ENCODE measurements at places on chromosomes 3 and 15.

GRCh38 chr15:91891788-91892345 lies 38.4 kb downstream of the SLCO3A1 start:
- DNase-seq = no peak

DNA sequence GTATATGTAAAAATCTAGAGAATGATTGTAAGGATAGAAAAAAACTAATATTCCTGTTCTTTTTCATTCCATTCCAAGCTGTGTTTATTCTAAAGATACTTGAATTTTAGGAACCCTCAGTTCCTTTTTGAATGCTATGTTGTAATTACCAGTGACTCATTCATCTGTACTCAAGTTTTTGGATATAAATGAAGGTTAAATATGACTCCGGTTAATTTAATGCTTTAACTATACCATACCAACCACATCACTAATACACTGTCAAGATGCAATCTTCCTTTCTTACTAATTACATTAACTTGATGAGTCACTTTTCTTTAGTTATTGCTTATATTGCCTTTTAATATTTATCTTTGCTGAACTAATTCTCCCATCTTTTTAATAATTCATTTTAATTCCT lies 68.8 kb upstream of the ZNF148 start:
- DNase-seq = peak; percentile 32

- DNase-seq = no peak
Observed at GRCh38 chr3:25420147-25420546, 7.9 kb upstream of the RARB start.

DNA sequence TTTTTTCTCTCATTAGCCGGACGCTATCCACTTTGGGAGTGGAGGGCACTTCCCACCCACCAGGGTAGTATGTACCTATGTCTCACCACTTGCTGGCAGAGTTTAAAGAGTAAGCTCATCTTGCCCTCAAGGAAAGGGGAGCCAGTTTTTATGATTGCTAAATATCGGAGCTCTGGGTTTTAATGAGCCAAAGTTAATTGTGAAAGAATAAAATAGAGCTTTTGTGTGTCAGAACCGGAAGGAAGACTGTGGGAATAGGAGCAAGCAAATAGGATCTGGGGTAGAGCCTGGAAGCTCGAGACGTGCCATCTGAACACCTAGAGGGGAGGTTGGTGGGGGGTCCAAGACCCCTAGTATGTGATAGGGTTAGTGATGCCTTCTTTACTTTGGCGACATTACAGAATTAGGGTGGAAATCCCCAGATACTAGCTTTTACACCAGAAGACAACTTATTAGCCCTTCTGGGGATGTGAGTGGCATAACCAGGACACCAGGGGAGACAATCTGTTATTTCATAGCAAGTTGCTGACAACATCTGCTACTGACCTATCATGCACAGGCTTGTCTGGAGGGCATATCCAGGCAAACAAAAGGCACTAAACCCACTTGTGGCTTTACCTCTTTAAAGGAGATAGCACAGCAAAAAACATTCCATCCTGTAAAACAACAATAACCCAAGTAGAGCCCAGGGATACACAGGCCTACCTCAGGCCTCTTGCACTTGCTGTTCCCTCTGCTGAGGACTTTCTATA lies 333.8 kb downstream of the ZNF621 start:
- DNase-seq = no peak

DNA sequence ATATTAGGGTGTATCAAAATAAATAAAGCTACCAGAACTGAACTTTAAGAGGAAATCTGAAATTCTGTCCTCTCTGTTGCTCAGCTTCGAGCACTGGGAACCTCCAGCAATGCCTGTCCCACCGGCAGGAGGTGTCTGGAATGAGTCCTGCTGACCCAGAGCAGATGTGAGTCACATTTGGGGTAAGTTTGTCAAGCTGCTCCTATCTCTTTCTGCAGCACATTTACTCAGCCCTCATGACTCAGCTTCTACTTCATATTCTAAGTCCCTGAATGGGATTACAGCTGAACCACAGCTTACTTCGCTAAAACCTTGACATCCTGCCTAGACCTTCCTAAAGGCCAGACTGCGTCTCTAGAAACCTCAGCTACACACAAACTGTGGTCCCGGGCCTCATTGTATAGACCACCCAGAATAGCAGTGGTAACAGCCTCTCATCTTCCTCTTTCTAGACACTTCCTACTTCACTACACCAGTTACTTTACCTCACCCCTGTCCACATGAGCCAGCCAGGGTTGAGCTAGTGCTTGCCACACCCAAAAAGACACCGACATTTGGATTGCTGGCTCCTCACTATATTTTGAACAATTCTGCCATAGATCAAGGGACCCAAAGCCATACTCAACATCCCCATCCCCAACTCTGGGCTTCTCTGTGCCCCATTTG lies 109.6 kb upstream of the TMCO5A start:
- no peak for DNase-seq

GRCh38 chr3:196585044-196585757 lies 16.7 kb downstream of the FBXO45 start:
- DNase-seq = no peak

- DNase-seq = no peak
Observed at GRCh38 chr15:93497291-93497690, 408.3 kb upstream of the RGMA start.

DNA sequence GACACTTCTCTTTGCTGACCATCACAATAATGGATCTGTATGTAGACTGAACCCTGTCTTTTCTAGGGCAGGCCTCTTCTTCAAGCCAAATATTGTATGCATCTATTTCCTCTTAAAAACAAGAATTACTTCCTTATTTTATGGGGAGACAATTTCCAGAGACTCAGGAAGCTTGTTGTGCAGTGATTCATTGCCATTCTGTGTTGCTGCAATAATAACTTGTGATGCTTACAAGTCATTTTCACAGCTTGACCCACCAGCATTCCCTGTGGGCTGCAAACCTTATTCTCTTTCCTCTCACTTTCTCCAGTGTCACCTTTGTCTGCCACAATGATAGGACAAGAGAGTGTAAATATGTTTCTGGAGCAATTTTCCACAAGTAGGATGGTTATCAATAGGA lies 276.7 kb upstream of the SGO1 start:
- DNase-seq = no peak

GRCh38 chr3:16264174-16264707 lies 502 bp downstream of the DPH3 start:
- DNase-seq = peak; percentile 6

DNA sequence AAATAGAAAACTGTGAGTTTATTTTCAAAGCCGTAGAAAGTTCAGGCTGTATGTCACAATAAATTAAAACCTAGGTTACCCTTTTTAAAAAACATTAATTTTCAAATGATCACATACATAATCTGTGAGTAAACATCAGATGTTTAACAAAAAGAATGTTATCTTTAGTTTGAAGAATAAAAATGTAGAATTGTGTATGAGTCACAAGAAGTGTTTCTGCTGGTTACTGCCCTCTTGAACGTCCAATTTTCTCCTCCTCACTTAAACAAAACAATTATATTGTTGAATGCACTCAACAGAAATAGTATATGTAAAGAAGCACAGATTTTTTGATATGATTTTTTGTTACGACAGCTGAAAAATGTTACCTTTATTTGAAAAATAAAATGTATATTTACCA lies 855.1 kb downstream of the ROBO1 start:
- no peak for DNase-seq

- DNase-seq = no peak
Observed at GRCh38 chr15:68152342-68152741, 52.8 kb downstream of the CALML4 start.

- no peak for DNase-seq
Observed at GRCh38 chr15:41020829-41021228, 67.6 kb downstream of the CHAC1 start.

- no peak for DNase-seq
Observed at GRCh38 chr15:76035593-76035992, 23.4 kb upstream of the NRG4 start.

DNA sequence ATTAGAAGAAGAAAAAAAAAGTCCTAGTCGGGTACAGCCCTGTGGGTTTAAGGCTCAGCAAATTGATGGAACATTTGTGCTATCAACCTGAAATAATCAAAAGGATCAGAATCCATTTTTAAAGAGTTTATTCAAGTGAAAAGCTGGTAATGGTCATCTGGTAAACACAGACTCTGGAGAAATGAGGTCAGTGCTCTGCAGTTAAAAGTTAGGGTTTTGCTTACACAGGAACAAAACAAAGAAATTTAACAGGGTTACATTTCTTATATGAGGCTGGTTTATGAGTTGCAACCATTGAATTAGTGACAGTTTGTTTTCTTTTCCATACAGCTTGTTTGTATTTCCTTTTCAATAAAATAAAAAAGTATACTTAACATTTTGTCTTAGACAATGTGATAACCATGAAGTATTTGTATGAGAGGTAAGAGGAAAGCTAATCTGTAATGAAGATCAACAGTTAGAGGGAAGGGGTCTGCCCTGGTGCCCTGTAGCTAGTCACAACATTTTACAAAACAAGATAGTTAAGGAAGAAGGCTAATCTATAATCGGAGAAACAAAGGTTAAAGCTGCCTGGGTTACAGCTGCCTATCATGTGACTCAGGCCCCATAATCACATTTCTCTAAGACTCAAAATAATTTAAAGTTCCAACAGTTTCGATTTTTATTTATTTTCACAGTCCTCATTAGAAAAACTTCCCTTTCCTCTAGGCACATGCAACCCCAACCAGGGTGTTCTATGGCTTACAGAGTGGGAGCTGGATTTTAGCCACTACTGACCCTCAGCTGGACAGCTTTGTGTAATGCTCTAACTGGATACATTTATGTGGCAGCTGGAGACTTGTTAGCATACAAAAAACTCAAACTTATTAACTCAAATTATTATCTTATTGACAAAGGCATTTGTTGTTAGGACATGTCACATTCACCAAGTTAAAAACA lies 98.1 kb upstream of the ACP3 start:
- no peak for DNase-seq

DNA sequence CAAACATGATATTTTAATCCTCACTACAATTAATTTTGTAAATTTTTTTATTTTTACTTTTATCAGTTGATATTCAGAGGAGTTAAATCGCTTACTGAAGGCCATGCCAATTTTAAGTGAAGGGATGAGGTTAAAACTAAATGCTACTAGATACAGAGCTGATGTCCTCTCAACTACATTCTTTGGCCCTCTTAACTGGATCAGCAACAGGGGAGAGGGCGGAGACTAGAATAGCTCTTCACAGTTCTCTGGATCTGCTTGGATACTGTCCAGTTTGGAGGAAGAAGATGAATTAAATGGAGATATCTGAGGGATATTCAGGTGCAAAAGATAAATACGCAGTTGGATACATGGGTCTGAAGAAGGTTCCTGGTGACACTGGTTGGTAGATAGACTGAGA lies 85.6 kb upstream of the LYSMD4 start:
- no peak for DNase-seq

DNA sequence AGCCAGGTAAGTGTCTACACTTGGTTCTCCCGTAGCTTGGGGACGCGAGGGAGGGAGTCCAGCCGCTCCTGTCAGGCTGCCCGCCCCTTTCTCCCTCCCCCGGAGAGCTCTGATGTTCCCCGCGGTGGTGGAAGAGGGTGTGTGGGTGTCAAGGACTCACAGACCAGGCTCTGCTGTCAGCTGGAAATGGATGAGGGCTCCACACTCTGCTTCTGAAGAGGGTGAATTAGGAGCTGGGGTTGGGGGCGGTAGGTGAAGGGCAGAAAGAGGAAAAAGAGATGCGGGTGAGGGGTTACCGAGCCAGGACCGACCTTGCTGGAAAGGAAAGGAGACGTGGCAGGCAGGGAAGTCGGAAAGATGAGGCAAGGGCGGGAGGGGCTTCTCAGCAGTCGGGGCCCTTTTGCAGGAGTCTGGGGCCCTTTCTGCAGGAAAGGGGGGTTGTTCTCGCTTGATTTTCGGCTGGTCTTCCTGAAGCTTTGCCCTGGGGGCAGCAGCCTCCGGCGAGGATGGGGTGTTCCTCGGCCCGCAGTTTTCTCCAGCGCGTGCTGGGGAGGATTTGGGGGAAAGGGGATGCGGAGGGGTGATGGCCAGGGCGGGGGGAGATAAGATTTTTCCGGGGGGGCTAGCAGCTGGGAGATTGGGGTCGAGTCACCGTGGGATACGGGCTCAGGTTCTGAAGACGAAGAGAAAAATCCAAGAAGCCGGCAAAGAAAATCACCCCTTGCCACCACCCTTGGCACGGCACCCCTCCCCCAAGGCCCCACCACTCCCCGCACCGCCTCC lies 602 bp upstream of the BAHD1 start:
- peak; percentile 20 for DNase-seq

DNA sequence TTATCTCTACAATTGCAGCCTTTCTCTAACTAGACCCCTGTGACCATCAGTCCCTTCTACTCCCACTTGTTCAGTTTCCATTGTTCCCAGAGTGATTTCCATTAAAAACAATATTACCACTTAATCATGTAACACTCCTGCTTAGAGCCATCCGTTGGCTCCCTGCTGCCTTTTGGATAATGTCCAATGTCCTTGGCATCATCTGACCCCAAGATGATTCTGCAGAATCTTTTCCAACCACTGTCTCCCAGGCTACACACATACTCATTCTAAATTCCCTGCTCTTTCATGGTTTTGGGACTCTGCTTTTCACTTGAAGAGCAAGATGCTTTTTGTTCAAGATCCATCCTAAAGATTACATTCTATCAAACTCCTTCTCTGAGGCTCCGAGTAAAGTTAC lies 7.1 kb downstream of the KCNH8 start:
- DNase-seq = no peak

GRCh38 chr3:153137626-153138025 lies 24.4 kb upstream of the RAP2B start:
- peak; percentile 55 for DNase-seq

- no peak for DNase-seq
Observed at GRCh38 chr15:76514282-76514681, 177.7 kb downstream of the ISL2 start.

DNA sequence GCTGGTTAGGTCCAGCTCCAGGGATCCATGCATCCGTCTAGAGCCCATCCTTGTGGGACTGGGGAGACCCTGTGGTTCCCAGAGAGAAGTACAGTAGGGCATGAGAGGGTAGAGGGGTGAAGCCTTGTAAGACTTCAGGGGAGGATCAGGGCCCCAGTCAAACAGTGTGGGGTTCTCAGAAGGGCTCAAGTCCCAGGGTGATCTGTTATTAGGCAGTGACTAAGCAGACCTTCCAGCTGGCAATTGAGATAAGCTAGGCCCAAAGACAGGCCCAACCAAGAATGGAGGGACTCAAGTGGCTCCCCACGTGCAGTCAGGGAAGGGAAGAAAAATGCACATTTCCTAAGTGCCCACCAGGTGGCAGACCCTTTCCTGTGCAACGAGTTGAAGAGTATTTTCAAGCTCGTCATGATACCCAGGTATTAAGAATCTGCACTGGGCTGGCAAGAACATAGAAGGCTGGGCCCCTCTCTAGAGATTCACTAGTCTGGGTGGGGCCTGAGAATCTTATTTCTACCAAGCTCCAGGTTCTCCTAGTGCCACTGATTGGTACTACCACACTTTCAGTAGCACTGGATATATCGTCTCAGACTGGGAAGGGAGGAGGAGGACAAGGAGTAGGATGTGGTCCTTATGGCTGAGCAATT lies 240.8 kb downstream of the NR1D2 start:
- DNase-seq = no peak

DNA sequence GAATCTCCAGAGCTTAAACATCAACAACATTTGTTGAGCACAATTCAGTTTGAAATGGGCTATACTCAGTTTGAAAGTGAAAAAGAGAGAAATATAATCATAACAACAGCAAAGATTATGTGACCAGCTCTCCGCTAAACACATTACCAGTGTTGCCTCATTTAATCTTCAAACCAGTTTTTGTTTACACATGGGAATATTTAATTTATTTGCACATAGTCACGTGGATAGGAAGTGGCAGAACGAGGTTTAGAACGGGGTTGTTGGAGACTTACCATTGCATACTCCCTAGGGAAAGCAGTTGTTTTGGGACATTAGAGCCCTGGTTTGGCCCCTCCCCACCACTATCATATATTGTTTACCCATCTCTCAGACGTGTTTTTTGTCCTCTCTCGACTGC lies 77.2 kb downstream of the IL1RAP start:
- no peak for DNase-seq

- DNase-seq = no peak
Observed at GRCh38 chr3:57436195-57436761, 107.9 kb downstream of the DNAH12 start.
